ENCODE measurements at places on chromosomes 6 and 20.

- no peak for DNase-seq
Measured at GRCh38 chr6:40413239-40413638, 173.9 kb downstream of the LRFN2 start.

DNA sequence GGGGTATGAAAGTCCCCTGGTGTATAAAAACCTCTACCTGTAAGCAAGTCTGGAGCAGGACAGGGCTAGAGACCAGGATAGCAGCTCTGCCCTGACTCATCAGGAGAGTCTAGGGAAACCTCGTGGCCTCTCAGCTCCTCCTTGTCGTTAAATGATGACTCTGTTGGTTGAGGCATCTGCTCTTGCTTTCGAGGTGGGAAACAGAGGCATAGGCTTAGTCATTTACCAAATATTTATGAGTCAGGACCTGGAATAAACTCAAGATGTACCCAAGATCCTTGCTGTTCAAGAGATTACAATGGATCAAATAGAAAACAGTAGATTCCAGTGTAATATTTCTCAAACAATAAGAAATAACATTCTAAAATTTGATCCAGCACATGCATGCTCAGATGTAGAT lies 5.5 kb downstream of the MANBAL start:
- peak; percentile 98 for DNase-seq

- DNase-seq: peak; percentile 30
Measured at GRCh38 chr6:20092071-20092566, 120.2 kb downstream of the MBOAT1 start.

DNA sequence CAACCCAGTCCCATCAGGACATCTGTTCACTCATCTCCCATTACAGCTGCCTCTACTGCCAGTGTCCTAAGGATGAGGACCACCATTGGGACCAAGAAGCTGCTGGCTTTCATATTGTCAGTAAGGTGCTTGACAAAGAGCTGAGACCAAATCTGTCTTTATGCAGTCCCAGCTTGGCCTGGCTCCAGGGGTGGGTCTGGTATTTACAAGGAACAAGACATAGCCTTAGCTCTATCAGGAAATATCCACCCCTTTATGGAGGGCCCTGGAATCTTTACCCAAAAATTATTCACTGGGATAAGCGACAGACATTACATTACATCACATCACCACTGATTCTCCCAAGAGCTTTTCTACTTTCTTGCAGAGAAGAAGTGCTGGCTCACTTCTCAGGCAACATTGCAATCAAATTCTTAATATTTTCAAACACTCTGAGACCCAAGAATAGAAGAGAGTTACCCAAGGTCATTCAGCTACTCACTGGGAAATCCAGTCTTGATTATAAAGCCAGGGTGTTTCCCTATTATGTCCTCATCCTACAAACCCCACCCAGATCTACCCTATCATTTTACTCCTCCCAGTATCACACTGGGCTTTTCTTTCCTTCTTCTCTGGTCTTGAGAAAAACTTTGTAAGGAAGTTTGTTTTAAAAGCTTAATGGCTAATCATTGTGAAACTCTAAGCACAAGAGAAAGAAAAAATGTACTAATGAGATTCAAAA lies 11.5 kb upstream of the PI3 start:
- DNase-seq: no peak

DNA sequence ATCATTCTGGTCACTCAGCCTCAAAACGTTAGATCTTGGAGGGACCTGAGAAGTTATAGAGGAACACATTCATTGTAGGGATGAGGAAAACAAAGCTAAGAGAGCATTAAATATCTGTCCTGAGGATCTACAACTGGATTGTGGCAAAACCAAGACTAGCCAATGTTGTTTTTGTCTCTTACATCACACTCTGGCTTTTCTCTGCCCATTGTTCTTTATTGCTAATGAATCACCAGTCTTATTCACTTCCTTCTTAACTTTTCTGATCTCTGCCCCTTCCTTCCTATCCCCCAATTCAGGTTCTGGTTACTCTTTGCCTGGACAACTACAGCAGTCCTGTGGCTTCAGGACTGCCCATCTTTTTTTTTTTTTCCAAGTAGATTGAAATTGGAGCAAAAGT lies 57.0 kb upstream of the PREP start:
- no peak for DNase-seq

DNA sequence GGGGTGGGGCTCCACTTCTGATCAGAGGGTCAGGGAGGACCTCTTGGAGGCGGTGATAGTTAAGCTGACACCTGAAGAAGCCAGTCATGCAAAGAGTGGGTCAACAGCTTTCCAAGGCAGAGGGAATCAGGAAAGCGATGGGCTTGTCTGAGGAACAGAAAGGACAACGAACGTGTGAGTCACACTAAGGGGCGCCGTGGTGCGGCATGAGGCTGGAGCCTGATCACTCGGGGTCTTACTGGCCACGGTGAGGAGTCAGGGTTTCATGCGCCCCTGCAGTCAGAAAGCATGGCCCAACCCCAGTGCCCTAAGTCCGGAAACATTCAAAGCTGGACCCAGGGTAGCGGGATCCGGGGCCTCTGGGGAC lies 50.6 kb upstream of the SLC32A1 start:
- no peak for DNase-seq

GRCh38 chr6:119627908-119628669 lies 278.5 kb upstream of the MAN1A1 start:
- no peak for DNase-seq

DNA sequence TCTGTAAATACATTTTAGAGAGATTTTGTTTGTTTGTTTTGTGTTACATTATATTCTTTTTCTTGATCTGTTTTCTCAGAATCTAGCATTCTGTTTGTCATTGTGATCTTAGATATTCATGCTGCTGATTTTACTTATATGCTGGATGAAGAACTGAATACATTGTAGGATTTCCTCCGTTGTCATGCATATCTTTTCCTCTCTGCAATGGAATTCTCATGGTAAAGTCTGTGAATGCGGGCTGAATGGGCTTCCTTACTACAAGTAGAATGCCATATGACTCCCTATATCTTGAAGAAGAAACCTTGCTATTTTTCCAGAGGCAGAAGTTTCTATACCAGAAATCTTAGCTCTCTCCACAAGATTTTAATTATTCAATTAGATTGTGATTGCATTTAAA lies 2.4 kb upstream of the DEFB114 start:
- no peak for DNase-seq

All from Panc1 (cell line).